ENCODE measurements at places on chromosomes 5 and 9.
A peak's percentile ranks its signal among the peaks of the same experiment; 100 is the strongest.

DNA sequence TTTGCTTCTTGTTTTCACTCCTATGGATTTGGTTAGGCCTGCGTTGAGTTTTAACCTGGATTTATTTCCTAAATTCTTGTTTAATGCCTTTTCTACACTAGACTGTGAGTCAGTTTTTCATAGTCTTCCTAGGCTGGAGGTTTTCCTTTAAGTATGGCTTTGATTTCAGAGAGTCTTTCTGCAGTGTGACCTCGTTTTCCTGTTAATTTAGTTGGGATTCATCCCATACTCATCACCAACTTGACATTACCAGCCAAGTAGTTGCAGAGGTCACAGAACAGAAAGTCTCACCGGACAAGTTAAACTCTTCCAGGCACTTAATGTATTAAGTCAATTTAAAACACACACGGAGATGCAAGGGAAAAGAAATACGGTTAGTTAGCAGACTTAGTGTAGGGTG, 29.7 kb upstream of the AUH start:
- DNase-seq: no peak

GRCh38 chr5:142740474-142741242, 29.5 kb upstream of the ARHGAP26 start:
- no peak for DNase-seq

DNA sequence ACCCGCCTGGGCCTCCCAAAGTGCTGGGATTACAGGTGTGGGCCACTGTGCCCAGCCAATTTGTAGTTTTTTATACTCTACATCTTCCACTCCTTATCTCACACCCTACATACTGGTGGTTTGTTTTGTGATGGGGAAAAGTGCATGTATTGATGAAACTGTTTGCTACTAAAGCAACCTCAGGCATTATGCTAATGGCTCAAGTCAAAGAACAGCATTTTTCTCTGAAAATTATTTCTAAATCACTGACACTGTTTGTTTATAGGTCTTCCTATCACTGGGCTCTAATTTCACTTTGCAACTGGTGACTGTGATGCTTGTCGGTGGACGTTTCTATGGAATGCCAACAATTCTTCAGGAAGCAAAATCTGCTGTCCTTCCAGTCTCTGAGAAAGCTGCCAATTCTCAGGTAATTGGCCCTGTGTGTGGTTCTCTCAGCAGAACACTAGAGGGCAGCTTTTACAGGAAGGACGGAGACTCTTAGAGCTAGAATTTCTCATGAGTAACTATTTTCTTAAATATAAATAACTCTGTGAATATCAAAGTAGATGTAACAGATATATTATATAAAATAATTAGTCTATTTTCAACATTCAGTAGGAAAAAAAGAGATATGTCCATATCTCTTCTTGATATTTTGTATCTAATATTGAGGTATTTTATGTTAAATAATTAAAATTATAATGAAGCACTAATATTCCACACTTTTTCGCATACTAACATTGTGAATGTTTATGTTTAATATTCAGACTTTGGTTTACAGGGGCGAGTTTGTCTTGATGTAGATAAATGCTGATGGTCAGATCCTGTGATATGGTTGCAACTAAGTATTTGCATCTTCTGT, 244.1 kb downstream of the ADGRV1 start:
- peak; percentile 6 for DNase-seq

DNA sequence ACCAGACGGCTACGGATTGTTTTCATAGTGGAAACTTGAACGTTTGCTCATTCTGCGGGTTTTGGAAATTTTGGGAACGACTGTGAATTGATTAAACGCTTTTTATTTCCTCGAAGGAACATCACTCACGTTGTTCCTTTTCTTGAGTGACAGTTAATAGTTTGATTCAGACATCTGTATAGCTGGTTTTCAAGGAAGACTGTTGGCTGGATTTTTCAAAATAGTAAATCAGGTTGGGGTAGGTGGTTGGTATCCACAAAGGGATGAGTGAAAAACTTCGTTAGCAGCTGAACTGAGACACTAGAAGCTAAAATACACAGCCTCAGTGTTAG, 1.1 kb downstream of the TGFBR1 start:
- DNase-seq: no peak

DNA sequence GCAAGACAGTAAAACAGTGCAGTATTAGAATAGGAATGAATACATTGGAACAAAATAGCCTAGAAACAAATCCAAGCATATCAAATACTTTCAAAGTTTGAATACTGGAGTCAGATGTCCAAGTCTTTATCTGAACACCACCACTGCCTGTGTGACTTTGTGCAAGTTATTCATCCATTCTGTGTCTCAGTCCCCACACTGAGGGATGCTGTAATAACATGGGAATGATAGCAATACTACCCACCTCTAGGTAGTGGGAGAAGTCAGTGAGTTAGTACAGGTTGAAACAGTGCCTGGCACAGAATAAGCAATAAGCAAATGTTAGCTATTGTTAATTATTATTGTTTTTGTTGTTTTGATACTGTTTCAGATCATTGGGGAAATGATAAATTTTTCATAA, 130.9 kb downstream of the SUSD1 start:
- DNase-seq: no peak

DNA sequence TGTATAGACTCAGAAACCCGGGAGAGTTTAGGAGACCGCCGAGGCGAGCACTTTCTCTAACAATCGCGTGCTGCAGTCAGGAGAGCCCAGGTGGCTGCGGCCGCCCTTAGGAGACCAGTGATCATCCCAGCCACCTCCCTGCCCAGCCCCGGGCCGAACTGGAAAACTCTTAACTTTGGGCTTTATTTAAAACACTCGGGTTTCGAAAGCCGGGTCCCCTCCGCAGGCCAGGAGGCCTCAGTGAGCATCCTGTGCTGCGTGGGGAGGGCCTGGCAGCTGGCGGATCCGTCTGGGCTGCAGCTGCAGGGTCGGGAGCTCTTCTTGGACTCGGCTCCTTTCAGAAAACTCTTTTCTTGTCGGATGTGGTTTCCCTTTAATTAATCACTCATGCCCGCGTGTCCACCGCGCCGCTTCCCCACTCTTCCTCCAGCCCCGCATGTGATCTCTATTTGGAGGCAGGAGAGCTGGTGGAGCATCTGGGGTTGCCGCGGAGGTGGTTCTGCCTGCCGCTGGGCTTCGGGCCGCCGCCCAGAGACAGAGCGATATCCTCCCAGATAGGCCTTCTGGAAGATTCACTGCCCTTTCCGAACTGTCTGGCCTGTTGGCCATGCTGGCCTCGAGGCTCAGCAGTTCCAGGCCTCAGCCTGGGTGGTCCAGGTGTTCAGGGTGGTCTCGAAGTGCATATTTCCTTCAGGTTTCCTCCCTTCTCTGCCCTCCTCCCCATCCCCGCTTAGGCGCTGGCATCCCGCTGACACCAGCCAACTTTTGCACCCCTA, 59.5 kb downstream of the TMEM174 start:
- no peak for DNase-seq

DNA sequence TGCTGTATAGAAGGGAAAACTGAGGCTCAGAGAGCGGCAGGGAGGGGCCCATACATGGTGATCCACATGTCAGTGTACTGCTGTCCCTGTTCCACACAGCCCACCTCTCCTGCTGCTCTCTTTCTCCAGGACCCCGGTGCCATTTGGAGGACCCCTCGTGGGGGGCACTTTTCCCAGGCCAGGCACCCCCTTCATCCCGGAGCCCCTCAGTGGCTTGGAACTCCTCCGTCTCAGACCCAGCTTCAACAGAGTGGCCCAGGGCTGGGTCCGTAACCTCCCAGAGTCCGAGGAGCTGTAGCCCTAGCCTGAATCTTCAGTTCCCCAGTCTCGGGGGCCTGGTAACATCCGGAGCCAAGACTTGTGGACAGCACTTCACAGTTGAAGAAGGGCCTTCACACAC, 15.5 kb downstream of the MYOZ3 start:
- no peak for DNase-seq

DNA sequence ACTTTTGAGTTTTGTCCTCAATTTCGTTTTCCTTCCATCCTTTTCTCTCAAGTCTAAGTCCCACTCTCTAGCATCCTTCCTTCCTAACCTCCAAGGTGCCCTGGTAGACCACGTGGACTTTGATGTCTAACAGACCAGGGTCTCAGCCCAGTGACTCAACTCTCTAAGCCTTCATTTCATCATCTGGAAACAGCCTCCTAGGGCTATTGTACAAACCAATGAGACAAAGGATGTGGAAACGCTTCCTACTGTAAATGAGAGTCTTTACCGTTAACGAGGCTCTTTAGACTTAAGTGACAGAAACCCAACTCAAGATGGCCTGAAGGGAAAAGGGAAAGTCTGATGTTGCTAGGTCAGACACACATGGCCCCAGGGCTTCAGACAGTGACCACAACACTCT, 49.2 kb upstream of the CPLX2 start:
- DNase-seq: no peak

DNA sequence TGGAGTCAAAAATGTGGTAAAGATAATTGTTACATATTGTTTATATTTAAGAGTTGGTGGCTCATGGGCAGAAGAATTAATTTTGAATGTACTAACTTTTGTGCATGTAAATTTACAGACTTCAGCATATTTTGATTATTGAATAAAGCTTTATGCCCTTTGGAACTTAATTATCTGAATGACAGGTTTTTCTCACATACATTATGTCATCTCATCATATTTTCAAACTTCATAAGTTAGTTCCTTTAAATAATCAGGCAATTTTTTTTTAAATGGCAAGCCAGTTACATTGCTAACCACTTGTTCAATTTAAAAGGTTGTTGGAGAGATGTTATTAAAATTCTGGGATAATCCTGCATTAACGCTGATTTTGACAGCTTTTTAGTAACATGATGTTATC, 184.6 kb upstream of the EDIL3 start:
- no peak for DNase-seq

DNA sequence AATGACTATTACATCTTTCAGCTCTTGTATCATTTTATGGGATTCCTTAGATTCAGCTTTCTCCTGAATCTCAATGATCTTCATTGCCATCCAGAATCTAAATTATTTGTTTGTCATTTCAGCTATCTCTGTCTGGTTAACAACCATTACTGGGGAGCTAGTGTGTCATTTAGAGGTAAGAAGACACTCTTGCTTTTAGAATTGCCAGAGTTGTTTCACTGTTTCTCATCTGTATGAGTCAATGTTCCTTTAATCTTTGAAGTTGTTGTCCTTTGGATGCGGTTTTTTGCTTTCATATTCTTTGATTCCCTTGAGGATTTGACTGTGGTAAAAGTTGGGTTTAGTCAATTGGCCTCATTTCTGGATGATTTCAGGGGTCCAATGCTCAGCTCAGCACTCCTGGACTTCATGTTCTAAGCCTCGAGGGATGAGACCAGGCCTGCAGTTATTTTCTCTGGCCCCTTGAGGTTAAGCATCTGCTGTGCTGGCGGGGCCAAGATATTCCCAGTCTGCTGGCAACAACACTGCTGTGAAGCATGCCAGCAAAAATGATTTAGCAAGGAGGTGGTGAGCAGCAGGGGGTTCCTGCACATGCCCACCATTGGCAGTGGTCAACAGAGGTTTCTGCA, 102.4 kb upstream of the PCSK5 start:
- peak; percentile 94 for DNase-seq

- DNase-seq: no peak
Measured at GRCh38 chr5:134327327-134327726, 39.6 kb downstream of the CDKL3 start.

All from astrocyte of the cerebellum (primary cell).